NCI-H1417 treated with DMSO at 0.1 percent for 48 hours (cell line): ENCODE measurements at places on chromosomes 1 and 21.

DNA sequence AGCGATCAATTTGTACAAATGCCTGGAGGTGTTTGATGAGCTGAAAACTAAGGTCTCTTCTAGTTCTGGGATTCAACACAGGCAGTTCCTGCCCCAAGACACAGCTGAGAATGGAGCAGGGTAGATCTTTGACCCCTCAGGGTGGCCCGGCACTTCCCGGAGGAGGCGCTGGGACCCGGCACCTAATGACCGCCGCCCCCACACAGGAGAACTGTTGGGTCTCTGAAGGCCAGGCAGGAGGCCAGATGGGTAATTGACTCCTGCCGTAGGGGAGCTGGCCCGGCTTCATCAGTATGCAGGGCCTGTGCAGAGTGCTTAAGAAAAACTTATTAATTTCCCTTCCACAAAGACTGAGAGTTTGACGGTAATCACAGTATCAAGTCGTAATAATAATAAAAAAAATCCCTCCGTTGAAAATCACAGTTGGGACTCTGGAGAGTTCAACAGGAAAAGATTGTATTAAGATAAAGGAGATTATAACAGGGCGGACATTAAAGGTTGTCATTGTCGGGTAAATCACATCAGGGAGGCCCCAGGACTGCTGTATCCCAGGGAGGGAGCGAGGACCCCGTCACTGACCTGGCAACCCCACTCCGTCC is 51.7 kb downstream of the UBIAD1 start:
- DNase-seq, result no peak

GRCh38 chr1:160993544-160994193 is 27.3 kb downstream of the F11R start:
- no peak for DNase-seq

- DNase-seq, result no peak
These were observed 425.1 kb downstream of the SETD4 start for GRCh38 chr21:35635261-35635660.

- no peak for DNase-seq
These were observed 44.0 kb downstream of the TRIM62 start for GRCh38 chr1:33137800-33138199.

- DNase-seq, result no peak
These were observed 640 bp downstream of the JTB start for GRCh38 chr1:153976819-153977249.

GRCh38 chr1:2255420-2256369 is 27.6 kb downstream of the SKI start:
- DNase-seq, result no peak
